ENCODE measurements at places on chromosomes 4 and X.

GRCh38 chr4:94635177-94635576, 122.6 kb upstream of the BMPR1B start:
- DNase-seq, result no peak

DNA sequence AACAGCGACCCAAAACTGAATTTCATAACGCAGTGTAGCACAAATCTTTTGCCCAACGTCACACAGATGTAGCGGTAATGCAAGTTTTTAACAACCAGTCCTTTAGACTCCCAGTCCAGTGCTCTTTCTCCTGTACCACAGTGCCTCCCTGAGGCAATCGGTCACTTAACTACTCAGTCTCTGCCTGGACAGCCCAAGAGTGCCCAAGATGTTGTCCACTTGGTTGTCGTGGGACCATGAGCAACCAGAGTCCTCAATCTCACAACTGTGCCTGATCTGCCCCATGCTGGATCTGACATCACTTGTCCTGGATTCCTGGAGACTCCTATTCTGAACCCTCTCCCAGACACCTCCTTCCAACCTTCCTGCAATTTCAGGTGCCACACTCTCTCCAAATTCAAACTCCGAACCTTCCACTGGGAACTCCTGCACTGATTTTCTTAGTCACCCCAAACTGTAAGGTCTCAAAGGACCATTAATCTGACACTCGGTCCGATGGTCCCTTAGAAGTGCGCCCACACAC, 702 bp downstream of the MMGT1 start:
- peak; percentile 10 for DNase-seq

GRCh38 chrX:103919270-103919637, 43.2 kb upstream of the TMSB15B start:
- DNase-seq, result peak; percentile 68

- peak; percentile 7 for DNase-seq
These were observed 69.5 kb upstream of the BRWD3 start for GRCh38 chrX:80879143-80879542.

GRCh38 chr4:16569790-16570189, 328.7 kb downstream of the LDB2 start:
- no peak for DNase-seq

Measured in posterior cingulate gyrus (tissue), 11 donors.